ENCODE measurements at places on chromosomes 12 and 14.

- DNase-seq: no peak
Measured at GRCh38 chr12:108668542-108668941, 34.8 kb upstream of the SELPLG start.

DNA sequence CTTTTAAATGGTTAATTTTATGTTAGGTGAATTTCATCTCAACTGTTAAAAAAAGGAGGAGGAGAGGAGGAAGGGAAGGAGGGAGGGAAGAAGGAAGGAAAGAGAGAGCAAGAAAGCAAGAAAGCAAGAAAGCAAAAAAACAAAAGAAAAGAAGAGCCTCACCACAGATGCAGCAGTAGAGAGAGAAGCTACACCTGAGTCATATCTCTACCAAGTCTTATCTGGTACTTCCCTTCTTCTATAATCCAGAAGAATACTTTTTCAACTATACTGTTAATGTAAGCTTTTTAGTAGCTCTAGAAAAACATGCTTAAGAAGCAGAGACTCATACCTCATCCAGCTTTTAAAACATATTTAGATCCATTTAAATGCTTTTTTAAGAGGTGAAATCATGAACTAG lies 5.6 kb upstream of the IL26 start:
- no peak for DNase-seq

GRCh38 chr14:31395572-31396205 lies 24.7 kb downstream of the HEATR5A start:
- DNase-seq: no peak

- DNase-seq: no peak
Measured at GRCh38 chr14:65849091-65849490, 436.6 kb downstream of the FUT8 start.

- DNase-seq: no peak
Measured at GRCh38 chr14:94964931-94965330, 192.4 kb downstream of the DICER1 start.

DNA sequence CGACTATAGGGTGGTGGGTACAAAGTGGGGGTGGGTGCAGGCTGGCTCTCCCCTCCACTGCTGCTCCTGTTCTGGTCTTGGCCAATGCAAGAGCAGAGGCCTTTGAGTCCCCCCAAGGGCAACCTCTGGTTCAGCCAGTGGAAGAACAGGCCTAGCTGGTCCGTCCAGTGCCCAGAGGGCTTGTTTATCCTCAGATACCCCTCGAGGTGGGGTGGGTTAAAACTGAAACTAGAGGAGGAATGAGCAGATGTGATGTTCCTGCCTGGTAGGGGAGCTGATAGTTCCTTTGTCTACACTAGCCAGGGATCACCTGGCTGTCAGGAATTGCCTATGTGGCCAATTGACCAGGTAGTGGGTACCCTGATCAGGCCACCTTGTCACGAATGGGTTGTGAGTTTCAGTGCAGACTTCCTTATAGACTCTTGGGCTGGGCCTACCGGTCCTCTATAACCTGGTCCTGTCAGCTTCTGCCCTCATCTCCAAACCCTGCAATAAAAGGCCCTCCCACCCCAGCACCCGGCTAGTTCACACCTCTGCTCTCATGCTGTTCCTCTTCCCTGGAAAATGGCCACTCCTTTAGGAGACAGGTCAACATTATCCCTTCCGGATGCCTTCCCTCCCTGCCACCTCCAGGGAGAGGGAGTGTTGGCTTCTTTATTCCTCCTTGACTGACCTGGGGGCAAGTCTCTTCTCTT lies 10.7 kb upstream of the HSP90AA1 start:
- DNase-seq: no peak

DNA sequence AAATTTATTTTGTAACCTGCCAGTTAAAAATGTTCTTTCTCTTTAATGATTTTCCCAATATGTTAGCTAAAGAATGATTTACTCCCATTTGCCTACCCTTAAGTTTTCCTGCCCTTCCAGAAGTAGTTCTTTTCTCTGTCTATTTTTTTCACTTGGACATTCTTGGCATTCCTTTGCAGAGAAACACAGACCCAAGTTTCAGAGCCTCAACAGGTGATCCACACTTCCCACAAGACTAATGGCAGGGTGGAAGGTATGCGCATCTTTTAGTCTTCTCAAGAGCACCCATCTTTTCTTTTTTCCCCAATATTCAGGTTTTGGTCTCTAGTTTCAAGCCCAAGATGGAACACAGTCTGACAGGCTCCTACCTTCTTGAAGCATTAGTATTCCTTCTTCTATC lies 420.7 kb downstream of the ADAMTS20 start:
- no peak for DNase-seq

GRCh38 chr12:32894566-32894965 lies 2.0 kb downstream of the PKP2 start:
- no peak for DNase-seq

Measured in Jurkat, Clone E6-1 (cell line).